CMK (cell line): ENCODE measurements at places on chromosomes 13 and 19.

DNA sequence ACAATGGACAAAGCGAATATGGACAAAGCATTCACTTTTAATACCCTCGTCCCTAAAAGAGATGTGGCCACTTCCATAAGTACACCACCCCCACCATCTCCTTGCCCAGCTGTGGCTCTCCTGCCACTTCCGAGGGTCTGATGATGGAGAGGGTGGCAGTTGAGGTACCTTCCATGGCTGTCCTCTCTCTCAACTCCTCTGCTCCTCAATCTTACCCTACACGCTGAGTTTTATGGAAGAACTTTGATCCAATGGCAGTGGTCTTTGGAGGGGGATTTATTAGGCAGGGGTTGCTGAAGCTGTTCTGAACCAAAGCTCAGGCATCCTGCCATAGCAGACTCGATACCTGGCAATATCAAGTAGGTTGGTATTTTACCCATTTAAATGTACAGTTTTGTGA lies 413.0 kb downstream of the TSHZ3 start:
- no peak for DNase-seq

GRCh38 chr19:32131005-32131404 lies 214.4 kb upstream of the ZNF507 start:
- no peak for DNase-seq

DNA sequence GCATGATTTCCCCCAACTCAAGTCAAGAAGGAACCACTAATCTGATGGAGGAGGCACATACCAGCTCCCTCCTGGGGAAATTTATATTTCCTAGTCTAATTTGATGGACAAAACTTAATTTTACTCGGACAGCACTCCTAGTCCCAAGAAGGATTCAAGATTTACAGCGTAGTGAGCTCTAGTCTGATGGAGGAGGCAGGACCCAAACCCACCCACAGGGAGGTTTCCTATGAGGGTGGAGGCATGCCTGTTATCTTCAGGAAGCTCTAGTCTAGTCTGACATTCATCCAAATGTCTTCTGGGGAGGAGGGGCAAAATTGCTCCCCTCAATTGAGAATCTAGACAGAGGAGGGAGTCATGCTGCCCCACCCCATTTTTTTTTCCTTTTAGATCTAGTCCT lies 10.4 kb upstream of the BCL3 start:
- DNase-seq: no peak

DNA sequence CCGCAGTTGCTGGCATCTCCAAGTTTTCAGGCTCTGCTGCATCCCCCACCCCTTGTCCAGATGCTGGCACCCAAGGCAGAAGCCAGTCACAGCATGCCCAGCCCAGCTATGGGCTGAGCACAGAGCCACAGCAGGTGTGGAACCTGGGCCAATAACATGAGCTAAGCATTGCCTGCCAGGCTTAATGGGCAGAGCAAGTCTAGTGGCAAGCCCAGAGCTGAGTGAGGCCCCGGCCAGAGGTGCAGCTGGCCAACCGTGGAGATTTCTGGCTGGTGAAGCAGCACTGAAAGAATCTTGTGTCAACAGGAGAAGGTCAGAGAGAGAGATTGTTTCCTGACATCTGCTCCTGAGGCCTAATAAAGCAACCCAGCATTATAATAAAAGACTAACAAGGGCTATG lies 111.0 kb downstream of the B3GLCT start:
- DNase-seq: no peak
